Suppressor macrophage treated with lipopolysaccharide for 1 hour (primary cell): ENCODE measurements at places on chromosomes 1 and 21.

DNA sequence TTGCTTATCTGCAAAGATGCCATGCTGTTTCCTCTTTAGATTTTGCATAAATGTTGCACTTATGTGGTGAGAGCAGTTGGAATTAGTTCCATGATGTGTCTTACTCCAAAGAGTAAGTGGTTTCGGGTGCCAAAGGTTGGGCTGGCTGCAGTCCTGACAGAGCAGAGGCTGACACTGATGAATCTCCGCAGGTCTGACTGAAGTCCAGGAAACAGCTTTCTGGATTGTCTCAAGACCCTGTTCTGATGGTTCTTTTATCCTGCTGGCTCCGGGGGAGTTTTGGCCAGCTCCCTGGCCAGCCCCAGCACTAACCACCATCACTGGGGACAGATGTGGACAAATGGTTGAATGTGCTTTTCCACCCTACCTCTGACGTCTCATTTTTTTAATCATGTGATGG lies 207.2 kb upstream of the KIAA0040 start:
- no peak for DNase-seq

GRCh38 chr1:9059891-9060744 lies 9.3 kb downstream of the SLC2A5 start:
- no peak for DNase-seq

DNA sequence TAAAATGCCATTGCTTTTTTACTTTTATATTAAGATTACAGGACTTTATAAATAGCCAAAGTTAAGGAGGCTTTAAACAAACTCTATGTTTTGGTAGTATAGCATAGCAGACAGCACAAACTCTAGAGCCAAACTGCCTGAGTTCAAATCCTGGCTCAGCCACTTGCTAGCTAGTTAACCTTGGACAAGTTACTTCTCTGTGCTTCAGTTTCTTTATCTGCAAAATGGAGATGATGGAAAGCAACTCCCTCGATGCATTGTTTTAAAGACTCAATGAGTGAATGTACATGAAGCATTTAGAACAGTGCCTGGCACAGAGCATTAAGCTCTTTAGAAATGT lies 21.3 kb downstream of the C1QB start:
- no peak for DNase-seq

DNA sequence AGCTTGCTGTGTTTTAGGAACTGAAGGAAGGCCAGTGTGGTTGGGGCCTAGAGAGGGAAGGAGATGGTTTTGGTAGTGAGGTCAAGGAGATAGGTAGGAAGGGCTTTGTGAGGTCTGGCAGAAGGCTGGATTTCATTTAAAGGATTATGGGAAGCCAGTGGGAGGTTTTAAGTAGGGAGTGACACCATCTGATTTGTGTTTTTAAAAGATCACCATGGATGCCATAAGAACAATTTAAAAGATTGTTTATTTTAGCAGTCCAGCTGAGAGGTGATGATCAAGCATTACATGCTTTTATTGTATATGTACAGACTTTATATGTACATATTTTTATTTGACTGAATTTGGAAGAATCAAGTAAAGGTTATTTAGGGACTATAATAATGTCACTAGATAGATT lies 26.4 kb downstream of the RGL1 start:
- DNase-seq: no peak

GRCh38 chr1:90854397-90854924 lies 137.4 kb upstream of the BARHL2 start:
- no peak for DNase-seq

- DNase-seq: no peak
Observed at GRCh38 chr1:114112775-114113174, 40.9 kb downstream of the SYT6 start.

DNA sequence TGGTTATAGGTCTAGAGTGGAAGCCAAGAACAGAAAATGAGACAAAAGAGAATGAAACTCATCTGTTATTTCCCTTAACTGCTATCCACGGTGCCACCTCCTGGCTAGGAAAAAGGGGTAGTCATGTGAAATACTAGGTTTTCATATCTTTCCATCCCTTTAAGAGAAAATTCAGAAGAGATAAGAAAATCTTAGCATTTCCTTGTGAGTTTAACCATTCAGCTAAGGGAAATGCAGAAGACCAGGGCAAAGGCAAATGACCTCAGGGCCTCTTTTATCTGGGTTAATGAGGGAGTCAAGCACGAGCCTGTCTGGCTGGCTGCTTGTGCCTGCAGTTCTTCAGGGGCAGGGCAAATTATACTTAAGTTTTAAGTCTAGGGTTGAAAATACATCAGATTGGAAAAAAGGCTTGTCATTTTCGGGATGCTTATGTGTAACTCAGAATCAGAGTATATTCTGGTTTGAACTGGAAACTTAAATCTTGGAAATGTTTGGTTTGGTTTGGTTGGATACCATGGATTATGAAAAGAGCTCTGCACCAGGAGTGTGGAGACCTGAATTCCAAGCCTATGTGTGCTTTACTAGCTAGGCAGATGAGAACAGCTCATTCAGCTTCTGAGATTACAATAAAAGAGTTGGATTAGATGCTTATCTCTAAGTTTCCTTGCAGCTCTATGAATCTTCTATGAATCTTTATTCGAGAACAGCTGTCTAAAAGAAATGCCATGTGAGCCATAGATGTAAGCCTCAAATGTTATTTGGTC lies 19.9 kb downstream of the NIBAN1 start:
- no peak for DNase-seq

GRCh38 chr1:65003316-65003664 lies 36.9 kb upstream of the JAK1 start:
- DNase-seq: no peak

GRCh38 chr1:200379432-200379757 lies 30.4 kb downstream of the ZNF281 start:
- DNase-seq: peak; percentile 70

DNA sequence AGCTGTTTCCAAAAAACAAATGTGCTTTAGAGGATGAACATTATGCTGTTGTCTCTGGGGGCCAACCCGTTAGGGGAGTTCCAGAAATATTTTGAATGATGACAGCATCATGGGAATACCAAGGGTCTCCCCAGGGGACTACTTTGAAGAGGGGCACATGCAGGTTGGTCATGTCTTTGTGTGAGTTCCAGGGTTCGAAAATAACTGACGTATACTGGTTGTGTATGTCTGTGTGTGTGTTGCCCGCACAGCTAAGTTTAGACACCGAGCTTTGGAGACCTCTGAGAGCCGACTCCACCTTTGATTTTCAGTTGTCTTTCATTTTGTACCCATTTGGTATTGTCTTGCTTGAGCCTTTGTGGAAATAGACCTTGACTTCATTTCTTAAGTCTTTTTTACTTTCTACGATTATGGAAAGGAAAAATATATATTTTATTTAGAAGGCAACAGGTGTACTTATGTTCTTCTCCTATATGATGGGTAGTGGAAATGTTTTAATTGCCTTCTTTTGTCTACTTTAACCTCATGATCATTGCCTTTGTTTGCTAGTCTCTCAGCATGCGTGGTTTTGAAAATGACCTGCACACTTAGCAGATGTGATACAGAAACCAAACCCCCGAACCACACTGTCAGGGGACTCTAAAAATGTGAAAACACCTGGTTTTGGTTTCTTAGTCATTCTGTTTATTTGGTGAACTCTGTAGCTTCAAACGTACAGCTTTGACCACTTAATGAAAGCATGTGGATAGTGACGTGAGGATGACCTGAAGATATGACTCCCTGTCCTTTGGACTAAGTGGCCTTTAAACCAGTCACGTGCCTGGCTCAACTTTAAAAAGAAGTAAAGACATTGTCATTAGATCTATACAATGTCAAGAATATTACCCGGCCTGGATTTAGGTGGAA lies 56.5 kb downstream of the GALNT2 start:
- DNase-seq: peak; percentile 31

DNA sequence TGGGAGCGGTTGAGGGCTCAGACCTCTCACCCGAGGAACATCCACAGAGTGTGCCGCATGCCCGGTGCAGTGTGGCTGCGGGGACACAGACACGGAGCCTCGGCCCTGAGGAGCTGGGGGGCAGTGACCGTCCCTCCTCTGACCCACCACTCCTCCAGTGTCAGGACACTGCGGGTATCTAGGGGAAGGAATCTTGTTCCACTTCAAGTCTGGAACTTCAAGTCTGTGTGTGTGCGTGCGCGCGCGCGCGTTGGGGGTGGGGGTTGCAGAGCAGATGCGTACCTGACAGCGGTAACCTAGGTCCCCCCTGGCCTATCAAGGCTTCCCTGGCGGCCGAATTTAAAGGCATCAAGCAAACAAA lies 17.3 kb downstream of the PCSK9 start:
- DNase-seq: no peak

DNA sequence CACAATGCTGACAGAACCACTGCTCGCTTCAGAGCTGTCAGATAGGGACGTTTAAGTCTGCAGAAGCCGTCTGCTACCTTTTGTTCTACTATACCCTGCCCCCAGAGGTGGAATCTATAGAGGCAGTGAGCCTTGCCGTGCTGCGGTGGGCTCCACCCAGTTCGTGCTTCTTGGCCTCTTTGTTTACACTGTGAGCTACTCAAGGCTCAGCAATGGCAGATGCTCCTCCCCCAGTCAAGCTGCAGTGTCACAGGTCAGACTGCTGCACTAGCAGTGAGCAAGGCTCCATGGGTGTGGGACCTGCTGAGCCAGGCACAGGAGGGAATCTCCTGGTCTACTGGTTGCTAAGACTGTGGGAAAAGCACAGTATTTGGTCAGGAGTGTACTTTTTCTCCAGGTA lies 47.1 kb downstream of the LEPR start:
- DNase-seq: no peak

GRCh38 chr1:60087681-60088080 lies 14.1 kb upstream of the C1orf87 start:
- DNase-seq: no peak

DNA sequence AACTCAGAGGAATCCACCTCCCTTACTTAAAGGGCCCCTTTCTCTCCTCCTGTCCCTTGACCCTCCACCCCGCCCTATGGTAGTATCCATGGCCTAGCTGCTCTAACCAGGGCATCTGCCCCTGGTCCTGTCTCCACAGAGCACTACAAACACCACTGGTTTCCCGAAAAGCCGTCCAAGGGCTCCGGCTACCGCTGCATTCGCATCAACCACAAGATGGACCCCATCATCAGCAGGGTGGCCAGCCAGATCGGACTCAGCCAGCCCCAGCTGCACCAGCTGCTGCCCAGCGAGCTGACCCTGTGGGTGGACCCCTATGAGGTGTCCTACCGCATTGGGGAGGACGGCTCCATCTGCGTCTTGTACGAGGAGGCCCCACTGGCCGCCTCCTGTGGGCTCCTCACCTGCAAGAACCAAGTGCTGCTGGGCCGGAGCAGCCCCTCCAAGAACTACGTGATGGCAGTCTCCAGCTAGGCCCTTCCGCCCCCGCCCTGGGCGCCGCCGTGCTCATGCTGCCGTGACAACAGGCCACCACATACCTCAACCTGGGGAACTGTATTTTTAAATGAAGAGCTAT lies 1.7 kb downstream of the BTG2 start:
- DNase-seq: peak; percentile 46

- DNase-seq: no peak
Observed at GRCh38 chr1:176118985-176119384, 88.1 kb downstream of the COP1 start.

DNA sequence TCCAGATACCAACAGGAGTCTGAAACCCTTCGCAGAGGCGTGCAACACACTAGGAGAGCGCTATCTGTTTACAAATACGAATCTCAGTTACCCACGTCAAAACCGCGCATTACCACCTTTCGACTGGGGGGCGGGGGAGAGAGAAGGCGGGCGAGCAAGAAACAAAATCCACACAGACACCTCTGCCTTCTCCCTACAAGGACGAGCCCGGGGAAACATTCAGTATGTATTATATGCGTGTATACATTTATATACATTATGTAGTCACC lies 722 bp downstream of the TUT4 start:
- DNase-seq: peak; percentile 33

- peak; percentile 81 for DNase-seq
Observed at GRCh38 chr1:66761221-66761620, 9.0 kb downstream of the DYNLT5 start.

DNA sequence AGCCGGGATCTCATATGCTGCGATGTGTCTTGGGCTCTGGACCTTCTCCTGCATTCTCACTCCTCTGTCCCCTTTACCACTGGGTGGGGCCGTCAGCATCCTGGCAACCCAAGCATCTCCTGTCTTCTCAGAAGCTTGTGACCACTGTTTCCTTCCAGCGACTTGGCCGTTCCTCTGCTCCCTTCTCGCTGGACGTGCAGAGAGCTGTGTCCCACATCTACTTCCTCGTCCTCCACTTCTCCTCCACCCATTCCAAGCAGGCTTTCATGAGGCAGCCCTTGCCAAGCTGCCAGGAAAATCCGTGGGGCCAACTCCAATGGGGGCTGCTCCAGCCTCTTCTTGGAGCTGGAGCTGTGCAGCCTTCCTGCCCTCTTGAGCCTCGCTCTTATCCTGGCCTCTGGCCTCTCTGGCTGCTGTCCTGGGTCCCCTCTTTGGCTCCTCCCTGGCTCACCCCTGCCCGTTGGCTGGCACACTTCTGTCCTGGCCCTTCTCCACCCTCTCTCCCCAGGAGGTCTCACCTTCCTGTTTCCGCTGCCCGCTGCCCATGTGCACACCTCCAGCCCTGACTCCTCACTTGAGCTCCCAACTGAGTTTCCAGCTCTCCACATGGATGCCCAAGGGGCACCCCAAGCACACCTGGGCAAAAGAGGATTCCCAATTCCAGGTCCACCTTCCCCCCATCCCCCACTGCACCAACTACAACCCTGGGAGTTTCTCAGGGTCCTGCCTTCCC lies 8.7 kb downstream of the FAM131C start:
- no peak for DNase-seq

DNA sequence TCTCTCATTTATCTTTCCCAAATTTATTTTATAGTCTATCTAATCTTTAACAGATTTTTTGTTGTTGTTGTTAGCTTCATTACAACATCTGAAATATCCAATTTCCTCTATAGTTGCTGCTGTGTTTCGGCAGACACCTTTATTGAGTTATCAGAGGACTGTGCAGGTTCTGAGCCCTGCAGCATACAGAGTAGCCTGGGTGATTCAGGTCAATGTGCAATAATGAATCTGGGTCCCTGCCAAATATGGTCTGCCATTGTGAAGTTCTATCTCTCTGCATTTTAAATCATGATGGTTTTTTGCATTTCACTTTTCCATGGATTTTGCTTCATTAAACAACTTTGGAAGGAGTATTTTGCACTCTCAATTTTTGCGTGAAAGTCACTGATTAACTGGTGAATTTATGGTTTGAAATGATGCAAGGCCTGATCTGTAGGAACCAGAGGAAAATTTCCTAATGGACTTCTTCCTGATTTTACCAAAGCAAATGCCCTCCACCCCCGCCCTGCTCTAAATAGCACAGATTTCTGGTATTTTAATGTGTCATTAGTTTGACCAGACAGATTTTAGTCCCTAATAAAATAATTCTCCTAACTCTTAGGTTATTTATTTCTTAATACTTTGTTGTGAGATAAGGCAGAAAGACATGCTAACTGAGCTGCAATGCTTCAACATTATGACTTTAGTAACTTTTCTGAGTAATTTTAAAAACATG lies 402.3 kb downstream of the PTBP2 start:
- DNase-seq: peak; percentile 66

DNA sequence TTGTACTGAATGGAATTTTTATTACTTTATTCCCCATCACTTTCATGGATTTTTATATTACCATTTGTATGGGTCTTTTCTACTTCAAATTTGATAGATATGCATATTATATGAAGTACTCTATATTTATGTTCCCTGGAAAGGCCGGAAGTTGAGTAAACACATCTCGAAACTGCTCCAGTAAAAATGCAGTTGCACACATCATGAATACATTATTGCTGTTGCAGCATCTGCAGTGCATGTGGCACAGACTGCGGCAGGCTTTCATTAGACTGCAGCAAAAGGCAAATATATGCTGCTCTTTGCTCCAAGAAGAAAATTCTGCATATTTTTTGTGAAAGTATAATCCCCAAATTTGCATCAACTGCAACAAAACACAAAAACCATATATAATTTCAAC lies 48.7 kb upstream of the LRRC7 start:
- DNase-seq: no peak

- DNase-seq: no peak
Observed at GRCh38 chr1:100998426-100998825, 27.2 kb downstream of the DPH5 start.
